Nucleus accumbens (tissue), 56 donors: ENCODE measurements at places on chromosomes 3 and 15.

- DNase-seq: no peak
Observed at GRCh38 chr3:159882790-159883779, 105.5 kb upstream of the IL12A start.

- no peak for DNase-seq
Observed at GRCh38 chr15:92885224-92886041, 14.7 kb upstream of the CHD2 start.

- no peak for DNase-seq
Observed at GRCh38 chr3:106242781-106243180, 374.0 kb upstream of the CBLB start.

DNA sequence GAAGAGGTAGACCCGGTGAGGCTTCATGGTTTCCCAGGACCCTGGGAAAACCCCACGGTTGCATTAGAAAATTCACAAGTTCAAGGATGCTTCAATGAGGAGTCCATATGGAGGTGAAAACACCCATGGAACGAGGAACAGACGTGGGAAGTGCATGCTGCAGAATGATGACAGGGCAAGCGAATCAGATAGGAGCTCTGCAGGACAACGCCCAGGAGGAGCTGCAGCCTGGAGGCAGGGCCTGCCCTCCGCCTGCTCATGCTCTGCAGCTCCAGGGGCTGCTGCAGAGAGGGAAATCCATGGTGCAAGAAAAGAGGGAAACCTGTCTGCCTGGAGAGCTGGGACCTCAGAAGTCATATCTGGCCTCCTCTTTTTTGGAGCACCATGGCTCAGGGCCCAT lies 61.5 kb downstream of the NUP210 start:
- no peak for DNase-seq

GRCh38 chr15:27784107-27784506 lies 315.0 kb downstream of the OCA2 start:
- no peak for DNase-seq

DNA sequence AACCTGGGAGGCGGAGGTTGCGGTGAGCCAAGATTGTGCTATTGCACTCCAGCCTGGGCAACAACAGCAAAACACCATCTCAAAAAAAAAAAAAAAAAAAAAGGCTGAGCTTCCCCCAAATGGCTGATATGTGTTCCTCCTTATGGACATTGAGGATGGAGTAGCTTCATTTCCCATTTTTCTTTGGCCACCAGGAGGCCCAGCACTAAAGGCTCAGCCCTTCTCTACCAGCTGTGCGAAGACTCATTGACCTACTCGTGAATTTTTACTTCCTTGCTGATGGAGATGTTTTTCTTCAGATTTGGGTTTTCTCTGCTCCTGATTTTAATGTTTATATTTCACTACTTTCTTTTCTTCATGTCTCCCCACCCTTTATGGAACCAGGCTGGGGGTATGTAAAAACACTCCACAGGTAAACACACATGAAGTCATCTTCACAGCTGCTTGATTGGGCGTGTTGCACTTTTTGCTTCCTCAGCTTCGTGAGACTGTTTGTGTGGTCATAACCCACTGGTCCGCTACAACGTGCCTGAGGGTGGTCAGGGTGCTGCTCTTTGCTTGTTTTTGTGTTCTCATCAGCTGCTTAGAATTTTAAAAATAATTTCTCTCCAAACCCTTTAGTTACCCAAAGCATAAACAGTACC lies 13.5 kb downstream of the SEMA4B start:
- DNase-seq: no peak

DNA sequence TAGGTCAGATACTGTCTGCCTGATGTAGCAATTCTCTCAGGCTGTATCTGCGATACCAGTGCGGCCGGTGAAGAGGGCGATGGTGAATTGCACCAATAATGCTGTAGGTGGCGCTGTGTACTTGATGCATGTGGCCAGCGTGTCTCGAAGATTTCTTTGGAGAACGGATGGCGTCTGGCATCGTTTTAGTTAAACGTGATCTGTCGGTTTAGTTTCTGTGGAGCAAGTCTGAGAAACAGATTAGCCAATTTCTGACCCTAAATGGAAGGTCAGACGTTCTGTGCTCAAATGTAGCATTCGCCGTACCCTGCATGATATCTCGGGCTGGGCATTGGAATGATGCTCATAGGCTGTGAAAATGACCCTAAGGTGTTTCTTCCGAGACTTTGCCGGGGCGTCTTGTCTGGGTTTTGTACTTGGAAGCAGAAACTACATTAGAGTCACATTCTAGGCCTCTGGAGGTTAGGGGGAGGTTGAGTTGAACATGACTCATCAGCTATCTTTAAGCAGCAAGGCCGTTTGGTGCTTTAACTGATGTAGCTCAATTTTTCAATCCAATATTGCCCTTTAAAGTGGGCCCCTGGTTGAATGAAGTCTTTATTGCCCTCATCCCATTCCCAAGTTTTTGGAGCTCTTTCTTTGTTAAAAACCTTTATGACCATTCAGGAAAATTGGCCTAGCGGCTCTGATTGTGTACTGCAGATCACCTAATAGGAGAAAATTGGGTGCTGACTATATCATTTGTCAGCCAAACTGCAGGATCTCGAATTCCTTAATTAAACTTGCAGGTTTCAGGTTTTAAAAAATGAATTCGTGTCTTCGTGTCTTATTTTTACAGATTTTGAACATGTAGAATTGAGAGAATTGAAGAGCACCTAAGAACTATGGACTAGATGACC lies 80.0 kb downstream of the SQOR start:
- DNase-seq: no peak

GRCh38 chr3:154852515-154852914 lies 227.6 kb upstream of the MME start:
- no peak for DNase-seq

GRCh38 chr15:39586387-39587095 lies 5.7 kb downstream of the THBS1 start:
- no peak for DNase-seq

DNA sequence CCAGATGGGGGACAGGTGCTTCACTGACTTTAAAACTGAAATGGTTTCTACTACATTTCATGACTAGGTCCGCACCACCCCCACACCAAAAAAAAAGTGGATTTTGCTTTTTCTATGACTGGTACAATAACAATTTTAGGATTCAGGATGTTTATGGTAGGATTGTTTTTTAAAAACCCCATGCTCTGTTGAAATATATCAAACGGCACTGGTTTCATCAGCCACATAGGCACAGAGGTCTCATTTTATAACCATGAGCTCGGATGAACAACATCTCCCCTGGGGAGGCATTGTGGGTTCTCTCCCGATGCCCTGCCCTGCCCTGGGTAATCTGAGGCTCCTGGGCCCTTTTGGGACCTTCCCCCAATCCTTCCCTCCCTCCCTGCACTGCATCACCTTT lies 202.7 kb upstream of the KBTBD8 start:
- no peak for DNase-seq

DNA sequence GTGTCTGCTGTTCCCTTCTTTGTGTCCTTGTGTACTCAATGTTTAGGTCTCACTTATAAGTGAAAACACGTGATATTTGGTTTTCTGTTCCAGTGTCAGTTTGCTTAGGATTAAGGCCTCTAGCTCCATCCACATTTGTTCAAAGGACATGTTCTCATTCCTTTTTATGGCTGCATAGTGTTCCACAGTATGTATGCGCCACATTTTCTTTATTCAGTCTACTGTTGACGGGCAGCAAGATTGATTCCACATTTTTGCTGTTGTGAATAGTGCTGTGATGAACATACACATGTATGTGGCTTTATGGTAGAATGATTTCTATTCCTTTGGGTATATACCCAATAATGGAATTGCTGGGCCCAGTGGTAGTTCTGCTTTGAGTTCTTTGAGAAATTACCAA lies 122.7 kb upstream of the THBS1 start:
- no peak for DNase-seq

GRCh38 chr15:91222052-91222451 lies 122.0 kb downstream of the SV2B start:
- DNase-seq: no peak

DNA sequence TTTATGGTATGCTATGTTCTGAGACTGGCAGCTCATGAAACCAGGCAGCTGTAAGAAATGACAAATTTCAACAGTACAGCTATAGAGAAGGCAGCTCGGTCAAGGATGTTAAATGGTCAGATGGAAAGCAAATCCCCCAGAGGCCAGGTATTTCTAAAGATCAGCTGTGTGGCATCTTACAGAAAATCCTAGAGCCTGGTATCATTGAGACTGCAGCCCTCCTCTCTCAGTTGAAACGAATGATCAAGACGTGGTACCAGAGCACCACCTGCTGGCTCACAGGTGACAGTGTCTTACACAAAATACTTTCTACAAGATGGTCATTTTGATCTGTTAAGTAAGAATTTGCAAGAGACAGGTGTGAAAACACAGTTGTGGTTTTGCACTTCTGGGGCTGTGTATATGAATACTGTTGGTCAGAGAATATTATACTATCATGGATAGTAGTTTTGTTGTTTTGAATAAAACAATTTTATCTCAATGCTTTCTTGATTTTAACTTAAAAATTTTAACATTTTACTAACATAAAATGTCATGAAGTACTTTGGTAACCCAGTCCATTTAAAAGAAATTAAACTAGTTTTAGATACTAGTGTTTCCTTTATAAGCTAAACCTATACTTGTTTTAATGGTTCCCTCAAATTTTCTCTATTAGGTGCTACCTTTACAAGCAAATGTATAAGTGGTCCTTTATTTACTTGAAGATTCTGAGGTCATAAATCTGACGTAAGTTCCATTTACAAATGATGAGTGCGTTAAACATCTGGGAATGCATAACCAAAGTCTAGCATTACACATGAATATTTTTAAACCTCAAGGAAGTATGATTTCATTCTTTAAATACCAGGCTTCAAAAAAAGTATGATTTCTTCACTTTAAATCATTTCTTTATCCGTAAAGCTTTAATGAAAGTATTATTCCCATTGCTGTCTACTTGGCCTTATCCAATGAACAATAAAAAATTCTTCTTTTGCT lies 121.8 kb downstream of the PDZRN3 start:
- DNase-seq: peak; percentile 44

GRCh38 chr3:24709956-24710355 lies 215.3 kb upstream of the THRB start:
- DNase-seq: no peak

DNA sequence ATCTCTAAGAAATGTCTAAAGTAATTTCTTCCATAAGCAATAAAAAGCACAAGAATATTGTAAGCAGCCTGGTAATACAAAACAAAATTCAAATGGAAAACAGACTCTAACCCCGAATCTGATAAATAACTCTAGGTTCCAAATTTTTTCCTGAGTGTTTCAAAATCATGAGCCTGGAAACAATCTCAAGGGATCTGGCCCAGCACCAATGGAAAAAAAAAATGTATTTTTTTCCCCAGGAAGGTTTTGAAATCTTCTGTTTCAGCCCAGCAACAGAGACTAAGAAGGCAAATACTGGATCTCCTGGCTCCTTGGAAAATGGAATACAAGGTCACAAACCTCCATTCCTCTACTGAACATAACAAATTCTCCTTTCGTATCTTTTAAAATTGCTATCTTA lies 13.0 kb downstream of the TBC1D2B start:
- no peak for DNase-seq

DNA sequence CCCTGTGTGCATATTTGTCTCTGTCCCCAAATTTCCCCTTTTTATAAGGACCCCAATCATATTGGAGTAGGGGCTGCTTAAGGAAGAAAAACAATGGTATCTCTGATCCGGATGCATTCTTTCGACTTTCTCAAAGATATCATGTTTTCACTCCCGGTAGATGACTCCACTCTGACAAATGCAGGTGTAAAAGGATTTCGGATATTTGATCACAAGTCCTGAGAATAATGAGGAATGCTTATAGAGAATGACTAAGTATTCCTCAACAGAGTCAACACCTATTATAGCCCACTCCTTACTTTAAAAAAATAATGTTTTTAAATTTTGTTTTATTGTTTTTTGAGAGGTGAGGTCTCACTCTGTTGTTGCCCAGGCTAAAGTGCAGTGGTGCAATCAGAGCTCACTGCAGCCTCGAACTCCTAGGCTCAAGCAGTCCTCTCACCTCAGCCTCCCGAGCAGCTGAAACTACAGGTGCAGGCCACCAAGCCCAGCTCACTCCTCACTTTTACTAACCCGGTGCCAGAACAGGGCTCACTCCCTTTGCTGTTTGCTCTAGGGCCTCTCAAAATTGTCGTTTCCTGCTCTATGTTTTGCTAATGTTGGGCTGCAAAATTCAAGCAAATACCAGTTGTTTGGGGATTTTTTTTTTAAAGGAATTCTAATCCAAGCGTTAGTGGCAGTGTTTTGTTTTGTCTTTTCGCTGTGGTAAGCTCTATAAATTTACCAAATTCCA lies 24.6 kb downstream of the COL8A1 start:
- DNase-seq: no peak

GRCh38 chr3:171460725-171461524 lies 720 bp upstream of the TNIK start:
- DNase-seq: peak; percentile 63

DNA sequence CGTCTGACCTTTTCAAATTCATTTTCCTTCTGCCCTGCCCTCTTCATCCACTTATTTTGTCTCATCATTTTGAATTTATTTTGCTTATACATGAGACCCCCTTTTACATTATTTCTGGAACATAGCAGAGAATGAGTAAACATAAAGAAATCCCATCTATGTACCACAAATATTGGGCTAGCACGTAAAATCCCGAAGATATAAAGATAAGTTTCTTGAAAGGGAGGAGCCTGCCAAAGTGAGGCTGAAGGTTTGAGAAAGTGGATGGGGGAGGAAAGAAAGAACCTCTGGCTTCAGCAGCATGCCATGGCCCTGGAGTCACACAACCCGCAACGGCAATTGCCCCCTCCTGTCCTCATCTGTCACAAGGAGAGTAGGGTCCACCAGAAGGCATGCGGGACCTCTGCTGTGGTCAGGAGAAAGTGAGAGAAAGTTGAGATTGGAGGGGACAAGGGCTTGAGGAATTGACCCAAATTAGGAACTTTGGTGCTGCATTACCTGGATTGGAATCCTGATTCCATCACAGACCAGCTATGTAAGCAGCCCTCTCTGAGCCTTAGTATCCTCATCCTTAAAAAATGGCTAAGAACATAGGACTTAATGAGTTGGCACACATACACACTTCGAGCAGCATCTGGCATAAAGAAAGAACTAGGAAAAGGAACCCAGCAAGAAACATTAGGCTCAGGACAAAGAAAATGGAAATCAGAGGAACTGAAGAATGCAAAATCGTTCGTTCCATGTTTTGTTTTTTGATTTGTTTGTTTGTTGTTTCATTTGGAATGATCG lies 53.7 kb upstream of the GYG1 start:
- DNase-seq: no peak

DNA sequence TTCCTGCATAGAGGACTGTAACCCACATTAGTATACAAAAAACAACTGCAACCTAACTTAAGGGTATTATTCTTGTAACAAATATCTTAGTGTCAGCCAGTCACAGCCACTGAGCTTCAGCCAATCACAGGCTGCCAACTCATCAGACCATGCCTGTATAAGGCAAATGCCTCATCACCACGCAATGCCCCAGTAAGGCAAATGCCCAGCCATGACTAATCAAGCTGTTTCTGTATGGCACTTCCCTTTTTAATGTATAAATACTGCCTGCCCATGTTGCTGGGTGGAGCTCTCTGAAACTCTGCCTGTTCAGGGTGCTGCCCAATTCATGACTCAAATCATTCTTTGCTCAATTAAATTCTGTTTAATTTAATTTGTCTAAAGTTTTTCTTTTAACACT lies 18.4 kb upstream of the GABRA5 start:
- DNase-seq: no peak
